ENCODE measurements at places on chromosomes 11 and 22.

DNA sequence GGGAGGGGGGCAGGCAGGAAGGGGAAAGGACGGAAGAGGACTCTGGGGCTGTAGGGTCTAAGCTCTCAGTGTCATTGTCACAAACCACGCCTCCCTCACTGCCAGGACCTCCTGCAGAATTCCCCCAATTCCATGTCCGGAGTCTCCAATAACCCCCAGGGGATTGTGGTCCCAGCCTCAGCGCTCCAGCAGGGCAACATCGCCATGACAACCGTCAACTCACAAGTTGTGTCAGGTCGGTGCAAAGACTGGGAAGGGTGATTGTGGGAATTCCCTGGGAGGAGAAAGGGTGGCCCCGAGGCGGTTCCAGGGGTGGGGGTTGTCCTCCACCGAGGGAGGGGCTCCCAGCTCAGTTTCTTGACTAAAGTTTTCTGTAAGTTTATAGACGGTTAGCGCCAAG, 86.0 kb downstream of the FEZ1 start:
- DNase-seq, result no peak

- DNase-seq, result no peak
Observed at GRCh38 chr11:75996523-75997442, 181.8 kb downstream of the UVRAG start.

- DNase-seq, result no peak
Observed at GRCh38 chr22:43569111-43569510, 157.3 kb downstream of the MPPED1 start.

GRCh38 chr11:28834877-28835276, 726.7 kb downstream of the METTL15 start:
- DNase-seq, result peak; percentile 88

GRCh38 chr11:32894149-32894827, 1.7 kb downstream of the QSER1 start:
- peak; percentile 66 for DNase-seq

DNA sequence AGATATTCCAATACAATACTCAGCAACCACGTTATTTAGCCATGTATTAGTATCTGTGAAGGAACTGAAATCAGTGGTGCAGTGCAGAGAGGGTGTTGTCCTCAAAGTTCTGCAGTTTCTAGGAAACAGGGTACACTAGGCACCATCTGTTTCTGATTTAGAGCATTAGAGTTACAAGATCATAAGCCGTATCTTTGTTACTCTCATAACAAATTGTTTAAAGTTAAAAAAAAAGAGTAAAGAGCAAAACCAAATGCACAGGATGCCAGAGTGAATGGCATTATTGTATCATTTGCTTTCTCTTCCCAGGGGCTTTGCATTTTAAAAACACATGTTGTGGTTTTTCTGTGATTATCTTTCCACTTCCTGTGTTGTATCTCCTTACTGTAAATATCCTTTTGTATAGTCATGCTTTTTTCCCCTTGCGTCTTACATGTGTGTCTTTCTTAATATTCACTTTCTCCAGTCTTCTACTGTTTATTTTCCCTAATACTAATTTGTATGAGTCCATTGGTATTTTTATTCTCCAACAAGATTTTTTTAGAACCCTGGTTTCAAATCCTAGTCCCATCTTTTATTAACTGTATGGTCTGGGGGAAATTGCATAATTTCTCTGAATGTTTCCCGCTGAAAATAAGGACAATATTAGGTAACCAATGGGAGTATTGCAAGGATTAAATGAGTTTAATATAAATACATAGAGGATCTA, 15.2 kb upstream of the NUP160 start:
- DNase-seq, result no peak

DNA sequence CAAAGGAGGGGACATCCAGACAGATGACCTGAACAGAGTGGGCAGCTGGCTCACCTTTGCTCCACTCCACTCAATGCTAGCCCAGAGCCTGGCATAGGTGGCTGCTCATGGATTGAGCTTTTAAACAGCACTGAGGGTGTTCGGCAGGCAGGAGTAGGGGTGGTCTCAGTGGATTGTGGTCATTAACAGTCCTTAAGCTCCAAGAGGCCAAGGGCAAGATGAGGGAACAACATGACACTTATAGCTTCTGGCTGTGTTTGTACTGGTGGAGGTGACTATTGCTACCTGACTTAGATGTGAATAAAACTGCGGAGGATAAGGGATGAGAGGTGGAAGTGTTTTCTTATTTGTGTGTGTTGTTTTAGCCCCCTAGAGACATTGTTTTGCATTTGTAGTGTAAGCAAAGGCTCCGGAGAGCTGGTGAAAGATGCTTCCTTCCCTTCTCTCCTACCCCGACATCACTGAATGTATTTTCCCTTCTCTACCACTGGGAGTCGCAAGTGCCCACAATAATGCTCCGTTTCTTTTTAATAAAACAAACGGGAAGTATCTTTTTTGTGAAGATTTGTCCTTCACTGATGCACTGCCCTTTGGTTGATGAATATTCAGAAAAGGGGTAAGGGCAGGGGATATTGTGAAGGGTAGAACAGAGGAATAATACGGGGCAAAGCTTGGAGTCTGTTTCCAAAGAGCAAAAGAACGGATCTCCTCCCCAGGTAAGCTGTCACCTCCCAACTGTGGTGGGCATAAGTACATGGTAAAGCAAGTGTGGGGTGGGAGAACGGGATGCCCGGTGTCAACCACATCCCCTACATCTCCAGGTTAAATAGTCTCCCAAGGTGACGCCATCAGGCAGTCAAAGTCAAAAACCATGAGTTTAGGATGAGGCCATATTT, 27.5 kb upstream of the MTNR1B start:
- no peak for DNase-seq

GRCh38 chr11:924406-925157, 1.1 kb upstream of the AP2A2 start:
- DNase-seq, result no peak

DNA sequence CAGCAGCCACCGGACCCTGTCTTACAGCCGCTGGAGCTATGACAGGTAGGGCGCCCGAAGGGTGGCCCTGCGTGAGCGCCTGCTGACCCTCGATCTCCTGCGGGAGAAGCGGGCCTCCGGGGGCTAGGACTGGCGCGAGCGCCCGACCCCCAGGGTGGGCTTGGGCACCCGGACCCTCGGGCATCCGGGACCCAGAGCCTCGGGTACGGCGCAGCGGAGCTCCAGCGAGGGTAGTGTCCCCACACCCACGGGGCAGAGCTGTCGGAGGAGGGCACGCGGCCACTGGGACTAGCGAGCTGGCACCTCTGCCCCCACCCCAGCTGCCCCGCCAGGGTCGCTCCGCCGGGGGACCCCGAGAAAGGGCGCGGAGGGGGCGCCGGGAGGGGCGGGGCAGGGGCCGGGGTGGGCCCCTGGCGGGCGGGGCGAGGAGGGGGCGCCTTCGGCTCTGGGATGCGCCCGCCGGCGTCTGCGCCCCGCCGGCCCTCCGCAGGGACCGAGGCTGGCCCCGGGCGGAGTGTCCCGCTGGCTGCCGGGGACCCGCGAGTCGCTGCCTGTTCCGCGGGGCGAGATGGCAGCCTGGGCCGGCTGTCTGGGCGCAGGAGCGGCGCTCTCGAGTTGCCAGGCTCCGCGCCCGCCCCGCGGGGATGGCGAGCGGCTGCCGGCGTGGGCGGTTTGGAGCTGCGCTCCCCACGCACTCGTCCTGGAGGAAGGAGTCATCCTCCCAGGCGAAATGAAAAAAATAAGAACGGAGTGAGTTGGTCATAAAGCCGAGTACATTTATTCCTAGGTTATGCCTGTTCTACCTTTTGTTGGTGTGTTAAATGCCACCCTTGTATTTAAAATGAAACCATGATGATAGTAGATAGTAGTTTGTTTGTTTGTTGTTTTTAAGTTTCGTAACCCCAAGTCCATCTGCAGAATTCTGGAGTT, 32.4 kb downstream of the EIF3F start:
- DNase-seq, result no peak

GRCh38 chr22:47814474-47814873, 1052.0 kb downstream of the TBC1D22A start:
- no peak for DNase-seq

GRCh38 chr22:36280379-36280778, 27.4 kb downstream of the APOL1 start:
- no peak for DNase-seq

DNA sequence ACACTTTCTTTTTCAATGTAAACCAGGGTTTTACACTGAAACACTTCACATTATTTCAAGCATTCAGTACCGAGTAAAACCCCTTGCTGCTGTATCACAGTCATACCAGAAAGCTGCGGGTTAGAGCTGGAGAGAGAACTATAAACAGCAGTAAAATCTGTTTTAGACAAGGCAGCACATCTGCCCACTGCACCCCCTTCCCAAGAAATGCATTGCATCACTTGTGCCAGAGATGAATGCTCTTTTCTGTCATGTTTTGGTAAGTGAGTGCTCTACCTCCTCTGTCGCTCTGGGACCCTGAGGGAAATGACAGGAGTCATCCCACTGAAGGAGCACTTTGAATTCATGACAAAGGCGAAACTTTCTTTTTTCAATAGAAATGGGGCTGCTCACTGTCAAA, 107.2 kb downstream of the MAML2 start:
- no peak for DNase-seq

- DNase-seq, result no peak
Observed at GRCh38 chr11:43555816-43556611, 124.5 kb upstream of the HSD17B12 start.

DNA sequence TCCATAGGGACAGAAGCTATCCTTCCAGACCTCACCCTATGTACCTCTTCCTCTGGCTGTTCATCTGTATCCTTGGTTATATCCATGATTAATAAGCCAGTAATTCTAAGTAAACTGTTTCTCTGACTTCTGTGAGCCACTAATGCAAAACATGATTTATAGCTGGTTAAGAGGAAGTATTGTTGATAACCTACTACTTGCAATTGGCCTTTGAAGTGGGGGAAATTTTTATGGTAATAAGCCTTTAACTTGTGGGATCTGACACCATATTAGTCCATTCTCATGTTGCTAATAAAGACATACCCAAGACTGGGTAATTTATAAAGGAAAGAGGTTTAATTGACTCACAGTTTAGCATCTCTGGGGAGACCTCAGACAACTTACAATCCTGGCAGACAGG, 21.9 kb downstream of the CASP12 start:
- DNase-seq, result no peak

GRCh38 chr11:37557990-37558389, 960.0 kb upstream of the RAG2 start:
- no peak for DNase-seq

- peak; percentile 89 for DNase-seq
Observed at GRCh38 chr11:77411717-77412441, 62.0 kb downstream of the PAK1 start.

DNA sequence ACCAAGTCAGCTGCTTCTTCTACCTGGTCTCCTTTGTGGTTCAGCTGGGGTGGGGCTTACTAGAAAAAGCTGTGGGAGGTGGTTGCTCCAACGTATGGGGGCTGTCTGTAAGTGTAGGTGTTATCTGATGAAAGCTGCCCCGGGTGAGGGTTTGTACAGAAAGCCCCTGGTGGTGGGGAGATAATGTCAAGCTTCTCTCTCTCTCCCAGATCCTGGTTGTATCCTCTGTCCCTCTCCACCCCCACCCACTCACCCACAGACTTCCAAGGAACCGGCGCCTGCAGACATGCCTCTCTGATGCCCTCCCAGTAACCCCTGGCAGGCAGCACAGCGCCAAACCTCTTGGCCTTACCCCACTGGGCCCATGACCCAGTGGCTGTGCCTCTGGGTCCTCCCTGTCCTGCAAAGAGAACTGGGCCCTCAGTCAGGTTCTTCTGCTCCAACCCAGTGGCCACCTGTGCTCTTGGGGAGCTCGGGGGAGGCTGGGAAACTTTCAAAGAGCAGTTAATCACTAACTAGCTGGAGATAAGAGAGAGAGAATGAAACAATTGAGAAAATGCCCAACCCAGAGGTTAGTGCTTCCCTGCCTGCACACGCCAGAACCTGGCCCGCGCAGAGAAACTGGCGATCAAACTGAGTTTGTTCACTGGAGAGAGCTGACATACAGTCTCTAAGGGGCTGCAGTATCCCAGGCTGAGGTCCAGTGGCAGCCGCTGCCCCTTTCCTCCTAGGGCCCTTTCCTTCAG, 20.4 kb upstream of the EHF start:
- DNase-seq, result no peak

GRCh38 chr11:64887757-64888405, 9.5 kb upstream of the EHD1 start:
- DNase-seq, result no peak

GRCh38 chr11:111598148-111598547, 4.1 kb upstream of the SIK2 start:
- no peak for DNase-seq

GRCh38 chr11:36454941-36455631, 55.0 kb downstream of the TRAF6 start:
- no peak for DNase-seq

- DNase-seq, result no peak
Observed at GRCh38 chr11:34150494-34151151, 45.2 kb downstream of the NAT10 start.

- no peak for DNase-seq
Observed at GRCh38 chr11:32331098-32331497, 104.2 kb downstream of the WT1 start.

GRCh38 chr11:32325187-32325586, 110.2 kb downstream of the WT1 start:
- DNase-seq, result no peak

Measured in SW 1271 (cell line).